ENCODE measurements at places on chromosomes 11 and 22. TPM values are rescaled to one million over a fixed set of nuclear protein-coding genes. Genes with fewer than 3 reads are reported as not detected.
A peak's percentile ranks its signal among the peaks of the same experiment; 100 is the strongest.

The ANKK1 gene
- 0.19 TPM for total RNA-seq

The CD82 gene
- 90.6 TPM for total RNA-seq

GRCh38 chr11:122808478-122808869, 29.8 kb upstream of the CRTAM start:
- H3K4me3 ChIP-seq = no peak overlapping the region
- DNase-seq = peak; percentile 58
- no peaks in the 10 kb centered on the region for H3K27me3 ChIP-seq
- H3K36me3 ChIP-seq = peaks cover 16% of the 10 kb centered on the region
- peak overlapping the region; percentile 6 for H3K27ac ChIP-seq
- H3K4me1 ChIP-seq = peaks cover 25% of the 10 kb centered on the region

- H3K36me3 ChIP-seq = no peaks in the 10 kb centered on the region
- H3K27me3 ChIP-seq = peaks cover 4% of the 10 kb centered on the region
- H3K27ac ChIP-seq = no peak overlapping the region
- no peak overlapping the region for H3K4me3 ChIP-seq
- no peak for DNase-seq
Measured at GRCh38 chr11:113281052-113281725, 33.2 kb upstream of the TTC12 start.

Data from astrocyte (in vitro differentiated cells and primary cell).